ENCODE measurements at places on chromosomes 1 and 21. TPM values are rescaled to one million over a fixed set of nuclear protein-coding genes. Genes with fewer than 3 reads are reported as not detected.

GRCh38 chr1:221776495-221777301 is 34.8 kb upstream of the DUSP10 start:
- no peak for DNase-seq
- H3K4me3 ChIP-seq = peak overlapping the region; percentile 64
- H3K4me1 ChIP-seq = peaks cover 82% of the 10 kb centered on the region
- H3K36me3 ChIP-seq = peaks cover 4% of the 10 kb centered on the region
- H3K27me3 ChIP-seq = no peaks in the 10 kb centered on the region

- H3K27me3 ChIP-seq = no peaks in the 10 kb centered on the region
- DNase-seq = no peak
- H3K27ac ChIP-seq = no peak overlapping the region
- H3K4me3 ChIP-seq = no peak overlapping the region
- H3K36me3 ChIP-seq = no peaks in the 10 kb centered on the region
These were observed 27.4 kb downstream of the ARHGEF16 start for GRCh38 chr1:3481836-3482375.

DNA sequence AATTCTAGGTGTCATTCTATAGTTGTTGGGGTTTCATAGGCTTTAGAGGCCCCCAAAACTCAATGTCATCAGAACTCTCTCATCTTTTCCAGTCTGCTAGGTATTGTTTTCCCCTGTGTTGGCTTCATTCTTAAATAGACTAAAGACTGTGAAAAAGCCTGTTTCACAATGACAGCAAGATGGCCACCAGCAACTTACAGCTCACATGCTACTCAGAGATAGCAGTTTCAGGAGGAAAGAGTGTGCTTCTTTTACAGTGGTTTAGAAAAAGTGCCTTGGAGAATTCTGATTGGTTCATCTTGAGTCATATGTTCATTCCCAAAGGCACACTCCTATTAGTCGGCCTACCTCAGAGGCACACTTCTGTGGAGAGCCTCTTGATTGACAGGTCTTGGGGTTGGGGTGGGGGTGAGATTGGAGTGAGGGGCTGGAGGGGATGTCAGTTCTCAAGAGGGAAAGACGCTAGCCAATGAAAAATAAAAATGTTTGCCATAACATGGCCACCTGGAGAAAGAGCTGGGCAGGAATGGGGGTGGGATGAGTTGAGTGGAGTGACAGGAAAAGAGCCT is 8.5 kb downstream of the IL23R start:
- H3K27me3 ChIP-seq = no peaks in the 10 kb centered on the region
- no peak for DNase-seq
- peaks cover 61% of the 10 kb centered on the region for H3K4me1 ChIP-seq
- peak overlapping the region; percentile 59 for H3K4me3 ChIP-seq

GRCh38 chr1:147109762-147110161 is 62.5 kb downstream of the PRKAB2 start:
- no peaks in the 10 kb centered on the region for H3K36me3 ChIP-seq
- DNase-seq = no peak
- peaks cover 39% of the 10 kb centered on the region for H3K27me3 ChIP-seq
- H3K27ac ChIP-seq = no peak overlapping the region
- no peak overlapping the region for H3K4me3 ChIP-seq
- H3K4me1 ChIP-seq = no peaks in the 10 kb centered on the region

DNA sequence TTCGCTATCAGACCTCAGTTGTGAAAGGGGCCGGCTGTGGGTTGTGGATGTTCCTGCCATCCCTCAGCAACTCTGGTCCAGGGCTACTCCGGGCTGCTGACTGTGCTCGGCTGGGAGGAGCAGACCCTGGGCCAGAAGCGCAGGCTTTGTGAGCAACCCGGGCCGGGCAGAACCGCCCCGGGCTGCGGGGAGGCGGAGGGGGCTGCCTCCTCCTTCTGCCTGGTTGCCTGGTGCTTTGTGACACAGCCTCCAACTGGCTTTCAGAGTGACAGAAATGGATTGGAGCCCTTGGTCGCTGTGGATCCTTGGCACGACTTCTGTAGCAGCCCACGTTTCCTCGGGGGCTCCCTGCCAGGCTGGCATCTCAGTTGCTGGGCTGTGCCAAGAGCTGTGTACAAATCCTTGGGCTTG is 10.0 kb downstream of the DRAXIN start:
- H3K36me3 ChIP-seq = no peaks in the 10 kb centered on the region
- peaks cover 19% of the 10 kb centered on the region for H3K4me1 ChIP-seq
- no peak overlapping the region for H3K4me3 ChIP-seq
- no peak for DNase-seq
- H3K27me3 ChIP-seq = no peaks in the 10 kb centered on the region

GRCh38 chr21:36210779-36211659 is 54.4 kb downstream of the DOP1B start:
- DNase-seq = no peak
- no peak overlapping the region for H3K27ac ChIP-seq
- no peak overlapping the region for H3K4me3 ChIP-seq
- H3K36me3 ChIP-seq = no peaks in the 10 kb centered on the region
- peaks cover 10% of the 10 kb centered on the region for H3K4me1 ChIP-seq

GRCh38 chr1:226734611-226735153 is 4.4 kb downstream of the ITPKB start:
- no peak overlapping the region for H3K27ac ChIP-seq
- no peaks in the 10 kb centered on the region for H3K27me3 ChIP-seq
- peaks cover 32% of the 10 kb centered on the region for H3K36me3 ChIP-seq

DNA sequence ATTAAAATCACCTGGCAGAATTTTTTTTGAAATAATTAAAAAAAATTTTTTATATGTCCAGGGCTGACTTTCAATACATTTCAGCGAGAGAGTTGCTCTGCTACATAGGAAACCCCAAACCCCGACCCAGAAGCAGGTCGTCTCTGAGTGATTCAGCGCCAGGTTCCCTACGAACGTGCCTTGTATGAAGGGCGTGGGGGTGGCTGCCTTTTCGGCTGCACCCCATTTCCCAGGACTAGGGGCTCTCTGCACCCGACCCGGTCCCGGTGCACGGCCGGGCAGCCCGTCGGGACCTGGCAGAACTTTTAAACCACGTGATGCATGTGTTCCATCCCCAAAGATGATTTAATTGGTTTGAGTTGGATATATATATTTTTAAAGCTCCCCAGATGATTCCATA is 15.8 kb upstream of the SCYL3 start:
- no peaks in the 10 kb centered on the region for H3K36me3 ChIP-seq
- H3K4me3 ChIP-seq = no peak overlapping the region
- no peak for DNase-seq
- H3K27me3 ChIP-seq = no peaks in the 10 kb centered on the region

DNA sequence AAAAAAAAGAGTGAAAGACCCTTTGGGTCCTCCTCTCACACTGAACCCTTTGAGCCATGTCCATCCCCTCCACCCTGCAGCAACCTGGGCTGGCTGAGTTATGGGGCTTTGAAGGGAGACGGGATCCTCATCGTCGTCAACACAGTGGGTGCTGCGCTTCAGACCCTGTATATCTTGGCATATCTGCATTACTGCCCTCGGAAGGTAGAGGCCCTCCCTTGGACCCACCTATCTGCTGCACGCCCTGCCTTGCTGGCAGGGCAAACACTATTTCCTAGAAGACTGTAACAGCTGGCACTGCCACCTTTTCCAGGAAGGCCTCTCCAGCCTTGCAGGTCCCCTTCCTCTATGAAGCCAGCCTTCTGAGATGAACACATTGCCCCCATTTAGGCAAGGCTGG is 1.1 kb downstream of the SLC50A1 start:
- no peaks in the 10 kb centered on the region for H3K27me3 ChIP-seq
- H3K4me3 ChIP-seq = peak overlapping the region; percentile 100
- peaks cover 4% of the 10 kb centered on the region for H3K36me3 ChIP-seq
- peaks cover 35% of the 10 kb centered on the region for H3K4me1 ChIP-seq

DNA sequence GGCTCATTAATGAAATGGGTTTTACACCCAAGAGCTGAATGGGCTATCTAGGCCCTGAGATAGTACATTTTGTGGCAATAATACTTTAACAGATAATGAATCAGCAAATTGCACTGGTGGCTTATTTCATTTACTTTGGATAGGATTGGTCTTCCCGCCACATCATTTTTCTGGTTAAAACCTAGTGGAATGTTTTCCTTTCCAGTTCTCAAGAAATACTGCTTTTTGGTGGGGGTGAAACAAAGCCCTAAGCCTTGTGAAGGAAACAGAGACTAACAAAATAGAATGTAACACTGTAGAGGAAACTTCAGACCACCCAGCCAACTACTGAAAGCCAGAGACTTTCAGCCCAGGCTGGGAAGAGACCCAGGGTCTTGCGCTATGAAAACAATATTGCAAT is 172.2 kb downstream of the HHIPL2 start:
- peaks cover 23% of the 10 kb centered on the region for H3K27me3 ChIP-seq
- H3K36me3 ChIP-seq = no peaks in the 10 kb centered on the region
- DNase-seq = no peak
- H3K27ac ChIP-seq = no peak overlapping the region
- H3K4me3 ChIP-seq = no peak overlapping the region

GRCh38 chr1:165595246-165595938 is 35.6 kb upstream of the MGST3 start:
- DNase-seq = no peak
- H3K27ac ChIP-seq = no peak overlapping the region
- H3K4me3 ChIP-seq = no peak overlapping the region
- peaks cover 23% of the 10 kb centered on the region for H3K4me1 ChIP-seq

DNA sequence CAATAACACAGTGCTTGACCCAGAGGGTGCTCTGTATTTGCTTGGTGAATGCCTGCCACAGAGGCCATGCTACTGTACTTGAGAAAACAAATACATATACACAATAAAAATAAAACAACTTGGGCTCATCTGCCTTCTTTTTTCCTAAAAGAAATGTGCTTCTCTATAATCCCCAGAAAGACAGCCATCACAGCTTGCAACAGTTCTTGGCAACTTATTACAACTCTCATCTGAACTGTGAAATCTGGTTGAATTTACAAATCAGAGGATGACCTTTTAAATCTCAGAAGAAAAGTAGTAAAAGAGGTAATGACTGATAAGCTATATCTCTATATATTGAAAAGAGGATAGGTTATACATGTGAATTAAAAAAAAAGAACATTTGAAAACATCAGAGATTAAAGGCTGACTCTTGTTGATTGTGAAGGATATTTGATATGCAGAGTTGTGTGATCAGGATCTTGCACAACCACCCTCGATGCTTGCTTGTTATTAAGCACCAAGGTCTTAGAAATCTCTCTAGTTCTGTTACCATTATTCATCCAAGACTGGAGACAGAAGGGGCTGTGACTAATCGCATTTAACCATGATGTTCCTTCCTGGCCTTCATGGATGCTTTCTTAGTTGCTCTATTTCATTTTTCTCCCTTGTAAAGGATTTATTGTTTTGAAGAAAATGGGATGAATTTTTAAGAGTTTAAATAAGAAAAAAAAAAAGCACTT is 213.4 kb downstream of the APP start:
- DNase-seq = no peak
- no peak overlapping the region for H3K27ac ChIP-seq
- no peaks in the 10 kb centered on the region for H3K27me3 ChIP-seq
- H3K4me1 ChIP-seq = no peaks in the 10 kb centered on the region
- H3K4me3 ChIP-seq = no peak overlapping the region
- H3K36me3 ChIP-seq = no peaks in the 10 kb centered on the region

GRCh38 chr1:163162381-163162914 is 40.3 kb downstream of the RGS5 start:
- peaks cover 9% of the 10 kb centered on the region for H3K27me3 ChIP-seq
- DNase-seq = no peak
- peaks cover 8% of the 10 kb centered on the region for H3K36me3 ChIP-seq
- H3K4me3 ChIP-seq = no peak overlapping the region
- no peak overlapping the region for H3K27ac ChIP-seq
- no peaks in the 10 kb centered on the region for H3K4me1 ChIP-seq

Gene NR5A2
- total RNA-seq = not detected

Gene CFAP107
- total RNA-seq = not detected

Gene CDKN2C
- total RNA-seq = 21.9 TPM

Gene FAAP20
- total RNA-seq = 61.8 TPM

Gene TP73
- total RNA-seq = 5.7 TPM

Gene BTG2
- total RNA-seq = 157 TPM

Gene LRIF1
- total RNA-seq = 15.5 TPM

Gene KCNK1
- 0.20 TPM for total RNA-seq

Gene RGS16
- 102 TPM for total RNA-seq
